Caudate nucleus (tissue), 63 donors: ENCODE measurements at places on chromosomes 2 and 18.

DNA sequence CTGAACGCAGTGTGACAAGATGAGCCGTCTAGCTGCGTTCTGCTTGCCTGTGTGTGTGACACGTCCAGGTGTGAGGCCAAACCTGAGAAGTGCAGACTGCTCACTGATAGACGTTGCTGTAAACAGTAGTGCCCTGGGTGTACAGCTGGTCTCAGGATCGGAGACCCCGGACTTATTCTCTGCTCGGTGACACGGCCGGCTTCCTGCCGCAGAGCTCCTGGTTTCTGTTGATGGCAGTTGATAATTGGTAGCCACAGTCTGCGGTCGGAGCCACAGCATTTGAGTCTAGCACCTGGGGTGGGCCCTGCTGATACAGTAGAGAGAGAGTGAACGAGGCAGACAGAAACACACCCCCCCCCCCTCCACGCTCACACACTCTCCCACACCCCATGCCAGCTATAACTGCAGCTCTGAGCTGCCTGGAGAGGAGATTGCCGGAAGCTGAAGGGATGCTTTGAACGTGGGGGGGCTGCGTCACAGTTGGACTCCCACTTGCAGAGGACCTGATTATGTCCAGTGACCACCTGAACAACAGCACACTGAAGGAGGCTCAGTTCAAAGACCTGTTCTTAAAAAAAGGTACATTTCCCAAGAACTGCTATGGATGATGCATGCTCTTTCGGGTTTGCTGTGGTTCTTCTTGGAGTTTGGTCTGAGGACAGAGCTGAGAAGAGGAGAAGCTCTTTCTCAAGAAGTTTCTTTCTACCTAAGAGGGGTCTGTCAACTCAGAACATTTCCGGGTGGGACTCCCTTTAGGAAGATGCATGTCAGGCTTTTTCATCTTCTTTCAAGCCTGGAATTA lies 114.0 kb downstream of the FAM210A start:
- peak; percentile 71 for DNase-seq

DNA sequence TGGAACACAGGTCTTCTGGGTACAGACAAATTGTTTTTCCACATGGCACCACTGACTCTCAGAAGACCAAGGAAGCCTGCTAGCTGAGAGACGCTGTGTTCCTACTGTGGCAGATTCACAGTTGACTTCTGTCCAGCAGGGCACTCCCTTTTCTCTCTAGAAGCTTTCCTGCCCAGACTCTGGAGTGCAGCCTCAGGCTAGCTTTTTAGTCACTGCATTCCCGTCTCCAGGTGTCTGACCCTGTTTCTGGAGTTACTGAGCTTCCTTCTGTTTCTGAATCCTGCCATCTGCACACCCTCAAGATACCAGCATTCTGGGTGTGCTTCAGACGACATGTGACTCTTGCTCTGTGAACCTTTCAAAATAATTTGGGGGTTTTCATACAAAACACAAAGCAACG lies 125.1 kb downstream of the TMEM200C start:
- no peak for DNase-seq

GRCh38 chr2:74387346-74387745 lies 7.2 kb upstream of the DCTN1 start:
- no peak for DNase-seq

DNA sequence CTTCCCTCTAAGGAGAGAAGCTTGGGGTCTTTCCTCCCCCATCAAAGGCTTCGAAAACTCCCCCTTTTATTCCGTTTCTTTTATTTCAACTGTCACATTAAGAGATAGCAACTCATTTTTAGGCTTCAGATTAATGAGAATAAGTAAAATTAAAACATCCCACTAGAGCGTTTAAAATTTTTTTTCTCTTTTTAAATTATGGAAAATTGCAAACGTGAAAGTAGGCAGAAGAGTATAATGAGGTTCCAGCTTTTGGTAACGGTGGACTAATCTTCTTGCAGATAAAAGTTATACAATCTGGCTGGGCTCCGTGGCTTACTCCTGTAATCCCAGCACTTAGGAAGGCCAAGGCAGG lies 21.9 kb upstream of the RMP24 start:
- DNase-seq = no peak

GRCh38 chr2:121279476-121280220 lies 5.4 kb downstream of the TFCP2L1 start:
- no peak for DNase-seq

DNA sequence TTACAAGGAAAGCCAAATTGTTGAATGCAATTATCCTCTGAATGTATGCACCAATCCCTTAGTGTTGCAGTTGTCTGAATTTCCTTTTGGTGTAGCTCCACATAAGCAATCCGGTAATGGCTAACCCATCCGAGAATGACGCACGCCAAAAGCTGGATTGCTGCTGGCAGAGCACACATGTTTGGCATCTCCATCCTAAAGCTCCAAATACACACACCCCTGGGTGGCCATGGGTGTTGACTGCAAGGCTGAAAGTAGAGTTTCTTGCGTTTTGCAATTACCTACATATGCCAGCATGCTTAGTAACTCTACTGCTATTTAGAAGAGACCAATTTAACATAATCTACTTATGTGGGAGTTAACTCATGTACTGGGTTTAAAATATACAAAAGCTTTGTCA lies 53.1 kb downstream of the KCTD1 start:
- DNase-seq = no peak

GRCh38 chr2:21363364-21363763 lies 239.6 kb downstream of the TDRD15 start:
- no peak for DNase-seq

- peak; percentile 1 for DNase-seq
Measured at GRCh38 chr18:45954070-45954934, 12.8 kb downstream of the EPG5 start.

DNA sequence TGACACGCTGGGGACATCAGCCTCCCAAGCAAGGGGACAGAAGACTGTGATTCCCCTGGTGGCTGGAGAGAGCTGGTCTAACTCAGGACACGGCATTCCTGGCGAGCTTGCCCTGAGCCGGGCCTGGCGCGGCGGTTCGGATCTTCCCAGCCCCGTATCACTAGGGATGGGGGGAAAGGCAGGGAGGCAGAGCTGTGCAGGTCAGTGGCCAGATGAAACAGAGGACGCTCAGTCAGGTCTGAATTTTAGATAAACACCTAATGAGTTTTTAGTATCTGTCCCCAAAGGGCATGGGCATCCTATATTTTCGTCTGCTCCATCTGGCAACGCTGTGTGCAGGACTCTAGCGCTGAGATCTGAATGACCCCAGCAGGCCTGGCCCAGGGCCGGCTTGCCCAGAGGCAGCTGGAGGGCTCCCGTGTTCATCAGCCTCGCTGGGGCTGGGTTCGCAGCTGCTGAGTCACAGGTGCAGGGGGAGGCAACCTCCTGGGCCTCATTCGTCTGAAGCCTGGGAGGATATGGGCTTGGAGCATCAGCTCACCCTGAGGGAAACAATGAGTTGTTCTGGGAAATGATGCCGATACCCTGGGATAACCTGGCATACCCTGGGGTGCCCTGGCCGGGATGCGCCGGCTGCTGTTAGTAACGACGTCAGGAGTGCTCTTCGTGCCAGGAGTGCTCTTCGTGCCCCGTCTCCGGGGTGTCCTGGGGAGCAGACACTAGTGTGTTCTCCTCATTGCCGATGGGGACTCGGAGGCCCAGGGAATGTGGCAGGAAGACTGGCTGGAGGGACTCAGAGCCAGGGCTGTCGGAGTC lies 48.1 kb upstream of the HPCAL1 start:
- no peak for DNase-seq

DNA sequence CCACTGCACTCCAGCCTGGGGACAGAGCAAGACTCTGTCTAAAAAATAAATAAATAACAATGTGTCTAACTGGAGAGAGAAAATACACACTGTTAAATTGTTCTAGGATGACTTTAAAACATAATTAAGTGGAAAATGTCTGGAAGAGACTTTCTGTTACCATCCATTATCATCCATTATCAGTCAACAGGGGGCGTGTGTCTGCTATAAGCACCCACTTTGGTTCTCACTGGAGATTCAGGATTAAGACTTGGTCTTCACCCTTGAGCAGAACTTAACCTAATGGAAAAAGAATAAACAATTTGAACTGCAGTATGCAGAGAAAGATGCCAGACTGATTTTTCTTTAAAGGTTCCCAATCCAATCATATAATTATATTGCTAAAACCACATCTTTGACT lies 999.8 kb upstream of the GYPC start:
- no peak for DNase-seq

DNA sequence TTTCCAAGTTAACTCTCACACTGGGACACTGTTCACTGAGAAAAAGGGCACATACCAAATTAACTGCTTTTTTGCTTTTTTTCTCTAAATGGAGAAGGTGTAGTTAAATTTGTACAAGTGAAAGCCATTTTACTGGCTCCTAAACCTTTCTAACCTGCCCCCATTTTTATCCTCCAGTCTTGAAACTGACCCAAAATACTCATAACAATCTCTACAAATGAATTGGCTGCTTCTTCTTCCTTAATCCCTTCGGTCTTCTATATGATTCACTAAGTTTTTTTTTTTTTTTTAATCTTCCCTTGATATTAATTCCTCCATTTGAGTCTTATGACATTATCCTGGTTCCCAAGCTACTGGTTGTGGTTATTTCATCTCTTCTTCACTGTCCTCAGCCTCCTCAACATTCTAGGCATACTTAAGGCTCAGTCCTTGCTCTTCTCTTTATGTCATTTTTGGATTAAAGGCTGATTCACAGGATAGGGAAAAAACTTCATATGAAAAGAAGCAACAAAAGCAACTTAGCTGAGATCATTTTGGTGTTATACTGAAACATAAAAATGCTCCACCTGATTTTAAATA lies 19.8 kb downstream of the ORC2 start:
- DNase-seq = no peak

GRCh38 chr18:63002305-63002704 lies 287.0 kb downstream of the PHLPP1 start:
- no peak for DNase-seq

DNA sequence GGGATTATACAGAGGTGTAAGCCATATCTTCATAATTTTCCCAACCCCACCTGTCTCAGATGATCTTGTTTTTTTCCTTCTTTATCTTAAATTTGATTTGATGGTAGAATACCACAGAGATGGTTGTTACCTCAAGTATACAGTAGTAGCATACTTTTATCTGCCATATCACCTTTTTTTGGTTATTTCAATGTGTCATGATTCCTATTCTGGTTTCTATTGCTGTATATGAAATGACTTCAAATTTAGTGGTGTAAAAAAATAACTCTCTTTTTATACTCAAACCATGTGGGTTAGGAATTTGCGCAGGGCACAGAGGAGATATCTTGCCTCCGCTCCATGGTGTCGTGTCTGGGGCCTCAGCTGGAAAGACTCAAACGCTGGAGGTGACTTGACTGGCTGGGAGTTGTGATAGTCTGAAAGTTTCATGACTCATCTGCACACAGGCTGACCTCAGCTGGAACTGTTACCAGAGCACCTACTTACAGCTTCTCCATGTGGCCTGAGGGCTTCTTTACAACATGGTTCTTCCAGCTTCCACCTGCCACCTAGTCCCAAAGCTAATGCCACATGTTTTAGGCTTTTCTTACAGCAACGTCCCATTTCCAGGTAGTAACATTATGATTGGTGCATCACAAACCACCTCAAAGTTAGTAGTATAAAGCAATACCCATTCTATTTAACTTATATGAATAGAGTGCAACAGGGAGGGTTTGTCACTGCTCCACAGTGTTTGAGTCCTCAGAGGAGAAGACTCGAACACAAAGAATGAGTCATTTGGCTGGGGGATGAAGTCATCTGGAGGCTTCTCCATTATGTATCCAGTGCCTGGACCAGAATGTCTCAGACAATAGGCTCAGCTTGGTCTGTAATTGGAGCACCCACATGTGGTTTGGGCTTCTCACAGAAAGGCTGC lies 82.3 kb upstream of the XPO1 start:
- DNase-seq = no peak

DNA sequence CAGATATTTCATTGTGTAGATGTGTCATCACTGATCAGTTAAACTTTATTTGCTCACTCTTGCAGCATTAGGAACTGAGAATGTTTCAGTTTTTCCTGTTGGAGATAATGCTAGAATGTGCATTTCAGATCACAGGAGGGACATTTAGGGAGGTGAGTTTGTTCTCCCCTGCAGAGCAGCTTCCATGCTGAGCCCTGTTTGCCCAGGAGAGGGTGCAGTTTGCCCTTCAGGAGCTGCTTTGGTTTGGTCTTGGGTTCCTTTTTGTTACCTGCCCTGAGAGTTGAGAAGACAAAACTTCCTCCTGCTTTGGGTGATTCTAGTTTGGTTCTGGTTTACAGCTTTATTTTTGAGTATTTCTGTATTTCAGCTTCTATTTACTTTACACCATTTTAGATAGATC lies 49.9 kb downstream of the DGKD start:
- DNase-seq = no peak

DNA sequence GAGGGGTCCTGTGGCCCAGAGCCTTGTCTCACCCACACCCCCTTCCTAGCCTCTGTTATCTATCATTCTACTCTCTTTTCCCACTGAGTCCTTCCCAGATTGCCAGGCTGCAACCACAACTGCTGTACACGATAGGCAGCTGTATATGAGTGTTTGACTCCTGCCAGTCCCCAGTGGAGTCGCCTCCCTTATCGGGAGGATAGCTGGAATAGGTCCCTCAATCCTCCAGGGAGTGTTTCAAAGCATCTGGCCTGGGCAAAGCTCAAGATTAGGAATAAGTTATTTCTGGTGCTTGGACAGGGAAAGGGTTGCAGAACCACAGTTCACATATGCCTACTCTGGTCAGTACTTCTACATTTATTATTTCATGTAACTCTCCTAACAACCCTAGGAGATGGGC lies 4.8 kb downstream of the MSGN1 start:
- DNase-seq = no peak
